ENCODE measurements at places on chromosomes 6 and 20. TPM values are rescaled to one million over a fixed set of nuclear protein-coding genes. Genes with fewer than 3 reads are reported as not detected.

GRCh38 chr20:62975251-62975760, 22.8 kb downstream of the SLC17A9 start:
- no peaks in the 10 kb centered on the region for H3K36me3 ChIP-seq
- H3K27me3 ChIP-seq: peaks cover 100% of the 10 kb centered on the region
- H3K4me1 ChIP-seq: peaks cover 7% of the 10 kb centered on the region
- no peak for DNase-seq
- no peak overlapping the region for H3K27ac ChIP-seq
- no peak overlapping the region for H3K4me3 ChIP-seq

DNA sequence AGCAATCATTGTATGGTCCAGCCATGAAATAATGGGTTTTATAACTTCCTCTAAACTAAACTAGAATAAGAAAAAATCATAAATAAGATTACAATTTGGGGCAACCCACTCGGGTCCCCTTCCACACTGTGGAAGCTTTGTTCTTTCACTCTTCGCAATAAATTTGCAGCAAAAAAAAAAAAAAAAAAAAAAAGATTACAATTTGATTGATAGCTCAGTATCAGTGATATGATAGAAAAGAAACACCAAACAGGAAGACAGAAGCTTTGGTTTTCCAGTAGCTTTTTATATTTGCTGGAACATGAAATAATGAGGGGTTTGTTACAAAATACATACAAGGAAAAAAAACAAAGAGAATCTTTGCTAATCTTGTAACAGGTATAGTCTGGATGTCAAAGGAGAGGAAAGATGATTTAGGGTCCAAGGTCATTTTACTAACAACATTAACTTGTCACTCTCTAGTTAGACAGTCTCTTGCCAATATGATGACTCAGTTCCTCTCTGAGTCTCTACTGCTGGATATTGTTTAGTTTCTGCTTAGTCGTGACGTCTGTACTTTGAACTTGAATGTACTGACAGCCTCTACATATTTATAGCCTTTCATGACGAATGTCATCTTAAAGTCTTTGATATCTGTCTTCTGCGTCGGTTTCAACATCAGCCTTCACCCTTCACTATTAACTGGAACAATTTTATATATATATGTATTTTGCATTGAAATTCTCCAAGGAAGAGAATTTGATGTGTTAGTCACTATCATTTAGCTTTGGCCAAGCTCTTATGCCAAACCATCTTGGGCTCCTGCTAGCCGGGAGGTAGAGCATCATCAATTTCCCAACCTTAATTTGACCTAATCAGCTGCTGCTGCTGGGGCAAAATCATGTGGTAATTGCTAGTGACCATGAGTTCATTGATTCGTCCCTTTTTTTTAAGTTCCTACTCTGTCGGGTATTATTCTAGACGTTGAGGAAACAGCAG, 213.1 kb upstream of the STXBP5 start:
- no peak overlapping the region for H3K4me3 ChIP-seq
- no peaks in the 10 kb centered on the region for H3K27me3 ChIP-seq
- no peaks in the 10 kb centered on the region for H3K36me3 ChIP-seq
- H3K4me1 ChIP-seq: no peaks in the 10 kb centered on the region
- DNase-seq: no peak

DNA sequence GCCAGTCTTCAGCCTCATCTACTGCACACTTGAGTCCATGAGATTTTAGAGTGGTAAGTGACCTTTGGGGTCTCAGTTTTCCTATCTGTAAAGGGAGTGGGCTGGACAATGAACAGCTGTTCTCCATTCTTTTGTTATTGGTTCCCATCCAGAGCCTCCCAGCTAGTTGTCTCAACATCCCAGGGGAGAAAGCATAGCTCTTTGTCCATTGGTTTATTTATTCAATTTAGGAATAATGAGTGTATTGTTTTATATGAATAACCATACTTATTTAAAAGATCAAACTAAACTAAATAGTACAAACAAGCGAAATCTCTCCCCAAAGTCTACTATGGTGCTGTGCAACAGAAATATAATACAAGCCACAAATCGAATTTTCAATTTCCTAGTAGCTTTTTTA, 13.7 kb downstream of the PIGT start:
- H3K4me1 ChIP-seq: no peaks in the 10 kb centered on the region
- H3K36me3 ChIP-seq: peaks cover 12% of the 10 kb centered on the region
- DNase-seq: no peak
- no peak overlapping the region for H3K4me3 ChIP-seq
- no peak overlapping the region for H3K27ac ChIP-seq

DNA sequence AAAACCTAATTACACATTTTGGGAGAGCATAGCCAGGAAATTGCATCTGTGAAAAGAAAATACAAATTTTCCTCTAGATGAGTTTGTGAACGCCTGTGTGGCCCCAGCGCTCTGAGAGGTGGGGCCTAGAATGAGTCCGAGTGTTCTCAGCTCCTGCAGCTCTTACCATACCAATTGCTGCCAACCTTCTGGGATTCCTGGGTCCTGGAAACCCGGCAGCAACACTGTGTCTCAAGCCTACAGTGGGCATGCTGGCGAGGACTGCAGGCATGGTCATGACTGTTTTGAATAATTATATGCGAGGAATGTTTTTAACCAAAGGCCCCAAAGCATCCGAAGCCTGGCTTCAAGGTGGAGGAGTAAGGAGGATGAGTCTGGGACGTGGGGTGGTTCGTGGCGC, 90.4 kb downstream of the SERAC1 start:
- no peaks in the 10 kb centered on the region for H3K27me3 ChIP-seq
- H3K4me1 ChIP-seq: no peaks in the 10 kb centered on the region
- no peaks in the 10 kb centered on the region for H3K36me3 ChIP-seq
- H3K4me3 ChIP-seq: no peak overlapping the region

DNA sequence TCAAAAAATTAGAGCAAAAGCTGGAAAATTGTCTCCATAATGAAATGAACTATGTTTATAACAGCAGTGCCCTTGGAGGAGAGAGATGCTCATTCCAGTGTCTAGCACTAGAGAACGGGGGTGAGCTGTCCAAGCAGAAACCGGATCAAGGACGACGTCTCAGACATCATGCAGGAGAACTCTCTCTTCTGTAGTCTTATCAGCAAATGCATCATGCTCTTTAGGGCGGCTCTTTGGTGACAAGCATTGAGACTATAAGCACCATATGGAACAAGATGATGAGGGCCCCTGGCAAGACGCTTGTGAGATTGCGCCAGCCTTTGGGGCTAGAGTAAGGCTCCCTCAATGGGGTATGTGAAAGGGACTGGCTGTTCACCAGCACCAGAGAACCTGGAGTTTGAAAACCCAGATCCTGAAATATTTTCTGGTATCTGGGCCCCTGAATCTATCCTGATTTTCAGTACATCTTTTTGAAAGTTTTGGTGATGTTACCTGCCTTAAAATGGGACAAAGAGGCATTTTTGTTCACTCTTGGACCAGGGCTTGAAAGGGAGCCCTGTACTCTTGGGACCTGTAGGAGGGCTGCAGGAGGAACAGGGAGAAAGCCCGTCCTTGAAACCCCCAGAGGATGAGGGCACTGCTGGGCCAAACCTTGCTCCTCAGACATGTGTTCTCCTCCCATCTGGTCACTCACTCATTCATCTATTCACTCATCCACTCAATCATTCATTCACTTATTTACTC, 127.6 kb downstream of the TTLL2 start:
- DNase-seq: no peak
- no peaks in the 10 kb centered on the region for H3K4me1 ChIP-seq
- H3K36me3 ChIP-seq: no peaks in the 10 kb centered on the region
- H3K27me3 ChIP-seq: peaks cover 5% of the 10 kb centered on the region

Gene TRIM40
- not detected for total RNA-seq

Gene MAP3K4
- 22.5 TPM for total RNA-seq

Gene TDP2
- total RNA-seq: 21.0 TPM
